ENCODE measurements at places on chromosomes 7 and 10.

GRCh38 chr7:132059141-132059540 lies 502.7 kb upstream of the PODXL start:
- DNase-seq, result no peak

DNA sequence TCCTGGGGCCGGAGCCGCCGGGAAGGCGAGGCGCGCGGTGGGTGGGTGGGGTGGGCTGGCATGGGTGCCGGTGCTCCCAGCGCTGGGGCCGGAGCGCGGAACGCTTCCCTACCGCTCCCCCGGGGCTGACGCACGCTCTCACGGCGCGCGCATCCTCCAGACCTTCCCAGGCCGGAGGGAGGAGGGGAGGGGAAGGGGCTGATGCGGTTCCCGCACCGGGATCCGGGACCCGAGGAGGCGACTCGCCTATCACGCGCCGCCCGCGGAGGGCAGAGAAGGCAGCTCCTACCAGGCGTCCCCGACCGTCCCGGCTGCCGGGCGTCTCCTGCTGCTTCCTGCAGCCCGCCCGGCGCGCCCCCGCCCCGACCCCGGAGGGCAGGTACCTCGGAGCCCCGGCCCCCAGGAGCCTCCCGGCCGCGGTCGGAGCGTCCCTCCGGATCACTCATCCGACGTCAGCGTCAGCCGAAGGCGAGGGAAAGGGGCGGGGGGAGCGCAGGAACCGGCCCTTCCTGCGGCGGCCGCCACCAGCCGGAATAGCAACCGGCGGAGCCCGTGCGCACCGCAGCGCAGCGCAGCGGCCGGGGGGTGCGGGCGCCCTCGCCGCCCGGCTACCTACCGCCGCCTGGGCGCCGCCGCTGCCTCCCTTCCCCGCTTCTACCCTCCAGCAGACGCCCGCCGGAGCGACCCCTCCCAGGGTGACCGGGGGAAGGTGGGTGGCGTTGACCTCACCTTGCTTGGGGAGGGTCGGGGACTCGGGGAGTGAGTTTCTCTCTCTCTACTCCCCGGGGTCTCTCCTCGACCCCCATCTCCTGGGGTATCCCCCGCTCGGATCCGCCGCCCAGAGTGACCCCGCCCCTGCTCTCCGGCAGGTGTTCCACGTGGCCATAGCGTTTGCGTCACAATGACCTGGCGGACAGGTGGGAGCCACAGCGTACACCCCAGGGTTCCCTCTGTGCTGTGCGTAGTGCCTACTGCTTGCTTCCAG lies at the start of gene ICA1:
Gene ICA1 (minus strand): TSS at position 457 of the 985 bp plus-strand sequence. CDS start 26,241 bp downstream, outside the sequence.
- peak; percentile 73 for DNase-seq

DNA sequence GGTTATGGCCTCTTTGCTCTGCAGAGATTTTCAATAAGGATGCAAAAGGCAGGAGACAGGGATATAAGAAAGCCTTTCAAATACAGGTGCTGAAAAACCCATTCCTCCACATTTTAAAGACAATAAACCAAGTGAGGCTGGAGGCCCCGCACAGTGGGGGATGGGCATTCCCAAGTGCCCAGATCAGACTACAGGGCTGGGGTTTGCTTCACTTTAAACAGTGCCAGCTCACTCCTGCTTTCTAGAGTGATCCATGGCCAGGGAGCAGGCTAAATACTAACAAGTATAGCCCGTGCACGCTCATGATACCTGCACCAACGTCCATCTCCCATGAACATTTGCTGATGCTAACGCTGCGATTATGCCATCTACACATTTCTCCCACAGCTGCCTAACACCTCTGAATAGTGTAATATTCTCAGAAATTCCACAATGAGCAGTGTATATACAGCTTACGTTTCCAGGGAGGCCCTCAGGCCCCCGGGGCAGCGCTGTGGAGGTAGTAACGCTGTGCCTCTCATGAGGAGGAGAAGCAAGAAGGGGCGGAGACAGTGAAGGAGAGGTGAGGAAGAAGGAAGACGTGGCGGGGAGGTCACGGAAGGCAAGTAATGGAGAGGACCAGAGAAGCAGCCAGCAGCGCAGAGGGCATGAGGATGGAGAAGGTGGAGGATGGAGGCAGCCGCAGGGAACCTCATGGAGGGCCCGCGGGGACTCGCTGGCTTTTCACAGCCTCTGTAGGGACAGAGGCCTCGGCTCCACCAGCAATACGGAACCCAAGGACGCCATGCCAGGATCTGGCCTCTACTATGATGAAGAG lies 141.7 kb downstream of the USP6NL start:
- no peak for DNase-seq

DNA sequence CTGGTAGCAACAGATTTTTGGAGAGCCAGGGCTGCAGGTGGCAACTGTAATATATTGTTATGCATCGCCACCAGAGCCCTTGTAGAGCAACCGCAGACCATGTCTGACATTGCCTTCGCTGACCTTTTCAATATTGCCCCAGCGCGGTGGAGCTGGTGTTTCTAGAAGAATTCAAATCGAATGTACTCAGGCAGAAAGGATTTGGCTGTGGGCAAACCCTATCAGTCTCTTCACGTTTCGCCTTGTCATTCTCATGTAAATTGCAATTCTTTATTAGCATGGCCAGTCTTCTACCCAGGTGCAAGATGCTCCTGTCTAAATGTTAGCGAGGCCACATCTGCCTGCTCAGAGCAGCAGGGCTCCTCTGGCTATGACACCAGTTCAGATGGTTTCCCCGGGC lies 490.2 kb upstream of the AUTS2 start:
- no peak for DNase-seq

- no peak for DNase-seq
Observed at GRCh38 chr7:148402159-148402558, 188.4 kb upstream of the C7orf33 start.

GRCh38 chr10:133219782-133220181 lies 10.2 kb upstream of the UTF1 start:
- DNase-seq, result no peak

GRCh38 chr7:141362580-141363435 lies 188.4 kb upstream of the AGK start:
- DNase-seq, result no peak

DNA sequence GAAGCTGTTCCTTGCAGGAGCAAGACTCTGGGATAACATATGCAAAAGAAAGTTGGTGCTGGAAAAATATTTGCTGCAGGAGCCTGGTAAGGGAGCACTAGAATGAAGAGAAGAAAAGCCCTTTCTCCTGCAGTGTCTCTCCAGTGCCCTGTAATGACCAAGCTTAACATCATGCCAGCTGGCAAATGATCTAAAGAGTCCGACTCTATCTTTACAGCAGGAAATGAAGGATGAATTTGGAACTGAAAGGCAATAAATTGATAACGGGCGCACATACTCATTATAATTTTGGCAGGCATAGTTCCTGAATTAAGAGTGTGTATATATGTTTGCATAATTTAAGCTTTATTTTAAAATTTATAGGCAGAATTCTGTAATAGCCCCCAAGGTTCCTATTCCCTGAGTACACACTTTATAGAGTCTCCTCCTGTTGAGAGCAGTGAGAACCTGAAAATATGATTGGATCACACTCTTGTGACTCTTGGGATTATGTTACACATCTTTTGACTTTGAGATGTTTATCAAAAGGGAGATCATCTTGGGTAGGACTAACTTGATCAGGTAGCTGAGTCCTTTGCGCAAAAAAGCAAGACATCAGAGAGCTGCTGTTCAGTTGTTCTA lies 299.0 kb upstream of the MBL2 start:
- no peak for DNase-seq

- DNase-seq, result no peak
Observed at GRCh38 chr10:63267414-63268148, 134.5 kb downstream of the NRBF2 start.

DNA sequence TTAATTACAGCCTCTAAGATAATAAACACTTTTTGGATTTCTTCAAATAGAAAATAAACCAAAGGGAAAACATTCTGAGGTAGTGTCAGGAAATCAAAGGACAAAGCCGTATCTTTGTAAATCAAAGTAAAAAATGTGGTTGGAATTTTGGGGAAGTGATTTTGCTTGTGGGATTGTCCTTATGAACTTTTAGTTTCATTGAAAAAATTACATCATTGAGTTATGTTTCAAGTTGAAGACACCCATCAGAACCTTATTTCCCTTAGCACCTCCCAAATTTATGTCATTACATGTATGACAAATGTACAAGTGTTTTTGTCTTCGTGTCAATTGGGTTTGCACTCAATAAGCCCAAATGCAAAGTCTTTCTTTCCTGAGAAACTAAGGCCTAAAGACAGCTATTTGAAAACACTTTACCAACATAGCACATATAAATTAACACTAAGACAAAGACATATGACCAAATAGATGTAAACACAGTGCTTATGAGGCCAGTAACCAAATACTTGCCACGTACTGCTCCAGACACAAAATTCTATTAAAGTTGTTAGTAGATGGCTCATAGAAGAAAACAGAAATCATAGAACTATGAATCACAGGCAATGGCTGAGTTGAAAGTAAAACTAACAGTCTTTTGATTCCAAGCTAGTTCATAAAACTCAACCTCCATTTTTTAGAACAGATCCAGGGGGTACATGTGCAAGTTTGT lies 26.9 kb upstream of the LAMB4 start:
- DNase-seq, result no peak

GRCh38 chr10:76236356-76236755 lies 804.9 kb downstream of the LRMDA start:
- DNase-seq, result no peak

DNA sequence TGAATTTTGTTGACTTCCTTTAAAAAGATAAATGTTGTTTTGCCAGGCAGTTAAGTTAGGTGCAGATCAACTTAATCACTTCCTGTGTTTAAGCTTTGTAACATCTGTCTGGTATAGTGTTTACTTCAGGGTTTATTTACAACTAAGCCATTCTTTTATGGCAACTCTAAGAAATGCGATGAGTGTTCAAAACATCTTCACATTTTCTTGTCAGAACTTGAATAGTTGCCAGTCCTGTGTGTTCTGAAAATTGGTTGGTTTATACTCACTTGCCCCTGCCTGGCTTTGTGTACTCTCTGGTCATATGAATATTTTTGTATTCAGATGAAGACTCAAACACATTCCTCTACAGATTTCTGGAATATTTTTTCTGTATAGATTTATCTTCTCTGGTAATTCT lies 327.2 kb downstream of the MDFIC start:
- DNase-seq, result no peak

DNA sequence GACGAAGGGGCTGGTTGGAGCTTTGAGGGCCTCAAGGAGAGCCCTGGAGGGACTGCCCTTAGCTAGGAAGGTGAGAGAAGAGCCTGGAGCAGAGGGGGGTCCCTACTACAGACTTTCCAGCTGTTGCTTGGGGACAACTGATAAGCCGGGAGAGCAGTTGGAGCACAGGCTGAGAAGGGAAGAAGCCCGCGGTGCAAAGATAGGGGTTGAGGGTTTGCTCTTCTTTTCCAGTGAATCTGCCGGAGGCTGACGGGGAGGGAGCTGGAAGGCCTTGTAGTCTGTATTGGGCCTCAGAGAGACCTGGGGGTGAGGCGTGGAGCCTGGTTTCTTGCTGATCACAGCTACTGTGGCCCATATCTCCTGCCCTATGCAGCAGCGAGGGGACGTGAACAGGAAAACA lies 23.7 kb downstream of the CYP26A1 start:
- DNase-seq, result no peak

GRCh38 chr10:71319042-71319799 lies at the start of gene SLC29A3:
TSS of gene SLC29A3 (plus strand) at chr10:71319259. CDS start at chr10:71319310, 51 bp downstream.
- peak; percentile 3 for DNase-seq

GRCh38 chr7:4880218-4880617 lies 3.3 kb downstream of the RADIL start:
- no peak for DNase-seq

DNA sequence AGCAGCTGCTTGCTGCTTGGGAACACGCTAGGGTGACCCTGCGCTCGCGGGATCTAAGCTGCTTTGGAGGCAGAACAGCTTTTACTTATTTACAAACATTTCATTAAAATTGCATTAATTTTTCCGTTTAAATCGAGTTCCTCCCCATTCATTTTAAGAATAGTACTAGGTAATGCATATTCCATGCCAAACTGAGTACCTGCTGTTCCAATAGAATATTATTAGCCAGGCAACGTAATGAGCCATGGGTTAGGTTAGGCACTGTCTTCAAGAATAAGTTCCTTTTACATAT lies 860 bp downstream of the EXOC6 start:
- DNase-seq, result no peak

DNA sequence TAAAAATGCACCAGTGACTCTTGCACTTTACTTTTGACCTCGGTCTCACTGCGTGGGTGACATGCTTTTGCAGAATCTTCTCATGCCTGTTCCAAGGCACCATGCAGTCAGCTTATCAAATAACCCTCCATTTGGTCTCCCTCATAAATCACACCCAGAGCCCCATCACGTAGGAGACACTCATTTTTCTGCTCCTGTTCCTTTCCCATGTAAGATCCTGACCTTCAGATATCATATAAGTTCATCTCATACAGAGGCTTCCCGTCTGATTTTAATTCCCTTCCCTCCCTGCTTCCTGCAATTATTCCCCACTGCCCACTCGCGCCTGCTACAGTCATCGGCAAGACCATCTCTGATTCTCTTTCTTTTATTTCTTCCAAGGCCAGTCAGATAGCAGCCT lies 1226.3 kb upstream of the AUTS2 start:
- DNase-seq, result no peak

- no peak for DNase-seq
Observed at GRCh38 chr10:114686013-114686412, 27.9 kb upstream of the ABLIM1 start.

- DNase-seq, result no peak
Observed at GRCh38 chr7:159094919-159095915, 49.5 kb downstream of the VIPR2 start.

GRCh38 chr7:132622081-132622480 lies 45.8 kb upstream of the PLXNA4 start:
- DNase-seq, result no peak

DNA sequence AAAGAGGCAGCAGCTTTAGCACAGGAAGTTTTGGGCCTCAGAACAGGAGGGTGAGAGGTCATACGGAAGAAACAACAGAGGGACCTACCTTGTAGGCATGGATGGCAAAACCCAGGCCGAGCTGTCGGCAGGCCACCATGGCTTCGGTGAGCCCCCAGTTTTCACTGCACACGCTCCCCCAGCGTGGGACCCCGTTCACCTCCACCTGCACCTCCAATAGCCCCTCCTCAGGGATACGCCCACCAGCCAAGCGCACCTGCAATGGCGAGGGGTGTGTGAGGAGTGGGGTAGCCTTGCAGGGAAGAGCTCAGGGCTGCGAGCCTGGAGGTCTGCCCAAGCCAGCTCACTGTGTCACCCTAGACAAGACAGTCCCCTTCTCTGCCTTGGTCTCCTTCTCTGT lies 11.3 kb downstream of the LOXL4 start:
- no peak for DNase-seq

DNA sequence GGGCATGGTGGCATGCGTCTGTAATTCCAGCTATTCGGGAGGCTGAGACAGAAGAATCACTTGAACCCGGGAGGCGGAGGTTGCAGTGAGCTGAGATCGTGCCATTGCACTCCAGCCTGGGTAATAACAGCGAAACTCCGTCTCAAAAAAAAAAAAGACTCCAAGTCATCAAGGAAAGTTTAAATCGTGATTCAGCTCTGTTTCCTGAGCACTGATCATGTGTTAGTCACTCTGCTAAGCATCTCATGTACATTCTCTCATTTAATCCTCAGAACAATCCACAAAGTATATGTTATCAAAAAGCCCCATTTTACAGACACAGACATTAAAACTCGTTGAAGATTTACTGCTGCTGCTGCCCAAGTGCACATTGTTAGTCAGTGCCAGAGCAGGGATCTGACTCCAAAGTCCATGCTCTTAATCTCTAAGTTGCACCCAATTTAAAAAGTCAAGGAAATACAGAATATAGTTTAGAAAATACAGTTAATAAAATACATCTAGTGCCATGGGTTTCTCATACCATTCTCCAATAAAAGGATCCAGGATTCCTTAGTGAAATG lies 6.2 kb downstream of the PIK3AP1 start:
- no peak for DNase-seq
